NCI-H2081 treated with DMSO at 0.1 percent for 48 hours (cell line): ENCODE measurements at places on chromosomes 7 and 10.

GRCh38 chr7:17580141-17580540 lies 281.7 kb downstream of the AHR start:
- no peak for DNase-seq

DNA sequence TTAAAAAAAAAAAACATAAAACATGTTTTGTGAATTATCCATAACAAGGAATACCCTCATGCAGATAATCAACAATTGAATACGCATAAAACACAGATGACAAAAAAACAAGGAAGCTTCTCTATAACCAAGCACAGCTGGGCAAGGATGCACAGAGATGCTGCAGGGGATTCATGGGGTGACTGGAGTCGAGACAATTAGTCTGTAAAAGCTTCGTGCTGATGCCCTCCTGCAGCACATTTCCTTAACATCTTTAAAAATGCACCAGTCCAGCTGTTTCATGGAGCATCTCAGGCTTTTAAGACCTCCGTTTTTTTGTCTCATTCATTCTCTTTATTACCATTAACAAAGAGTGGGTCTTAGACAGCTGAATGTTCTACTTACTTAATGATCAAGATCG lies 794.0 kb upstream of the C7orf33 start:
- DNase-seq, result no peak

GRCh38 chr7:116692401-116693308 lies 20.7 kb downstream of the MET start:
- DNase-seq, result no peak

- no peak for DNase-seq
These were observed 15.4 kb upstream of the TMEM243 start for GRCh38 chr7:87234949-87235348.

GRCh38 chr7:154912871-154913637 lies 89.9 kb downstream of the PAXIP1 start:
- no peak for DNase-seq

DNA sequence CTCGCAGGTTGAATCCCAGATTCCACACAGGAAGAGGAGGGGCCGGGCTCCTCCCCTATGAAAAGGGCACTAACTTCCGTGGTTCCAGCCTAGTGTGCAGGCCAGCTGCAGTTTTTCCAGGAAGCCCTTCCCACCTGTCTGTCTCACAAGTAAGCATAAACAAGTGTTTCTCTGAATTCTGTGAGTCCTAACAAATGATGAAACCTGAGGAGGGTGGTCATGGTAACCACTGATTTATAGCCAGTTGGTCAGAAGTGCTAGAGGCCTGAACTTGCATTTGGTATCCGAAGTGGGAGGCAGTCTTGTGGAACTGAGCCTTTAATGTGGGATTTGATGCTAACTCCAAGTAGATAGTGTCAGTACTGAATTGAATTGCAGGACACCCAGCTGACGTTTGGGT lies 54.7 kb upstream of the STEAP4 start:
- DNase-seq, result no peak
